Large intestine (tissue), 12 donors: ENCODE measurements at places on chromosomes 11 and 22.

DNA sequence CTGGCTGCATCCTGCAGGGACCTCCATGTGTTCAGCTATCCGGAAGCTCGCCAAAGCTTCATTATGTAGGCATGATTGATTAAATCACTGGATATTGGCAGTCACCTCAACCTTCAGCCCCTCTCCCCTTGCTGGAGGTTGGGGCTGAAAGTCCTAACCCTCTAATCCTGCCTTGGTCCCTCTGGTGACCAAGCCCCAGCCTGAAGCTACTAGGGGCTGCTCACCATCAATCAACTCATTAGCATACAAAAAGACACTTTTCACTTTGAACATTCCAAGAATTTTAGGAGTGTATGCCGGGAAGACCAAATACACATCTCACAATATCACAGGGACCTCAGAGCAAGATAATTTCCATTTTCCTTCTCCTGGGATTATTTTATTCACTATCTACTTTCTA is 38.8 kb upstream of the TPBGL start:
- DNase-seq = no peak

GRCh38 chr11:89487016-89487415 is 4.2 kb downstream of the NOX4 start:
- no peak for DNase-seq

- DNase-seq = peak; percentile 70
Observed at GRCh38 chr22:29268511-29269229, 602 bp downstream of the EWSR1 start.

DNA sequence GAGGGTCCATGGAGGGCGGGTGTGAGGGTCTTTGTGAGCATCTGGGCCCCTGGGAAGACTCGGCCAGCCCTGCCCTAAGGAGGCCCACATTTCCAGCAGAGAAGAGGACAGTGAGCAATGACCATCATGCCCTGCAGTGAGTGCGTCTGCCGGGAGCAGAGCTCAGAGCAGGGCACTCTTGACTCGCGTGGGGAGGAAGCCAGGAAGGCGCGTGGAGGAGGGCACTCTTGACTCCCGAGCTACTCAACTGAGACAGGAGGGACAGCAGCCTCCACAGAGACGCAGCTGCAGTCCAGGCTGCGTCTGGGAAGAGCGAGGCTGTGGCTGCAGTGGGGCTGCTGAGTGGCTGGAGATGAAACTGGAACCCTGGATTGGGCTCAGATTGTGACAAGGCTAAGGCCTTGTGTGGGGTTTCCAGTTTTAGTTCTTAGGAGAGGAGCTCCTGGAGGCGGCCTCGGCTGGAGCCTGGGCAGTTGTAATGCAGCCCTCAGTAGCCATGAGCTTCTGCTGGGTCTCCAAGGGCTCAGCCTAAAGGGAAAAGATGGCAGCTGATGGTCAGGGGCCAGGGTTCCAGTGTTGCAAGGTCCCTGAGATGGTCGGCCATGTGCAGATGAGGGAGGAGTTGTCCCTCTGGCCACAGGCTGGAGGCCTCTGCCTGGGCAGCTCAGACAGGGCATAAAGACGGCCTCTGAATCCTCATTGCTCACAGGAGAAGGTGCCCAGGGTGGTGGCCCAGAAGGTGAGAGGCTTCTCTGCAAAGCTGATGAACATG is 264.7 kb upstream of the B3GAT1 start:
- DNase-seq = no peak

DNA sequence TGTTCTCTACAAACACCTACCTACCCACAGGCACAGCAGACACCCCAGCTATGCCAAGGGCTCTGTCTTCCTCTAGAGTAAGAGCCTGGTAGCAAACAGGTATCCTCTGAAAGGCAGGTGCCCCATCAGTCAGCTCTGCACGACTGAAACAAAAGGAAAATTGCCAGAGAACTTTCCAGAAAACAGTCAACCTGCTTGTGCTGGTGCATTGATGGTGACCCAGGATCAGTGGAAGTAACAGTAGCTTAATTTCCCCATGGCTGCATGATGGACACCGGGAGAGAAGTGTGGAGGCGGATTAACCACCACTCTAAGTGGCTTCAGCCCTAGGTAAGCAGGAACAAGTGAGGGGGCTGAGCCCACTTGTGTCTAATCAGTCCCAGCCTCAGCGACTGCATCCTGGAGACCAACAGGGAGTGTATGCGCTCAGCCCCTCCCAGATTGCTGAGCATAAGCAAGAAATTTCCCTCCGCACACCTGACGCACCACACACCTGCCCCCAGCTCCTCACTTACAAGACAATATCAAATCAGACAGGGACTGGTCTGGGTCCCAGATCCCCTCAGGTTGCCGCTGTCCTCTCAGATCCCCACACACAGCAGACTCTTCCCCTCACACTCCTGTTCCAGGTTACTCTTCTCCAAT is 70.7 kb upstream of the IGLL5 start:
- no peak for DNase-seq

GRCh38 chr11:133785795-133786340 is 59.4 kb downstream of the SPATA19 start:
- DNase-seq = no peak

- no peak for DNase-seq
Observed at GRCh38 chr11:127622686-127623085, 622.1 kb upstream of the KIRREL3 start.

DNA sequence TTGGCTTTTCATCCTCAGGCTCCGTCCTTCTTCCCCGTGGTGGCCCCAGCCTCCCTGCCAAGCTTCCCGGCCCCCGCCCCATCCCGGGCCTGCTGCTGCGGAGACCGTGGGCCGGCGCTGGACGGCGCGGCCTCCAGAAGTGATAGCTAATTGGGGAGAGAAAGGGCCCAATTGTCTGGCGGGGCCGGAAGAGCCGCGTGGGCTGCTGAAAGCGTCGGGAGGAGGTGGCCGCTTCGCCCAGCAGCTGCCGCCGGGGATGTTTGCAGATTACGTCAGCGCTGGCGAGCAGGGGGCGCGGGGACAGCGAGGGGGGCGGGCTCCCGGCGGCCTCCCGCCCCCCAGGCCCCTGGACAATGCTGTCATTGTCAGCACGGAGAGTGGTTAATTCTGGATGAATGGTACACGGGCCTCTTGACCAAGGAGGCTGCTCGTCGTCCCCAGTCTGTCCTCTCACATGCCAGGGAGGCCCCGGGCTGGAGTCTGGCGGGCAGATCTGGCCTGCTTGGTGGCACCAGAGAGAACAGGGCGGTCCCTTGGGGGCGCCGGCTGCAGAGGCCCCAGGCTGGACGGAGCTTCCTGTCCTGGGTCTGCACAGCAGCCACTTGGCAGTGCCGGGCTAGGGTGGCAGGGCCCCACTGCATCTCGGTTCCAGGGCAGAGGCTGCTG is 1.6 kb downstream of the SMIM38 start:
- peak; percentile 74 for DNase-seq

DNA sequence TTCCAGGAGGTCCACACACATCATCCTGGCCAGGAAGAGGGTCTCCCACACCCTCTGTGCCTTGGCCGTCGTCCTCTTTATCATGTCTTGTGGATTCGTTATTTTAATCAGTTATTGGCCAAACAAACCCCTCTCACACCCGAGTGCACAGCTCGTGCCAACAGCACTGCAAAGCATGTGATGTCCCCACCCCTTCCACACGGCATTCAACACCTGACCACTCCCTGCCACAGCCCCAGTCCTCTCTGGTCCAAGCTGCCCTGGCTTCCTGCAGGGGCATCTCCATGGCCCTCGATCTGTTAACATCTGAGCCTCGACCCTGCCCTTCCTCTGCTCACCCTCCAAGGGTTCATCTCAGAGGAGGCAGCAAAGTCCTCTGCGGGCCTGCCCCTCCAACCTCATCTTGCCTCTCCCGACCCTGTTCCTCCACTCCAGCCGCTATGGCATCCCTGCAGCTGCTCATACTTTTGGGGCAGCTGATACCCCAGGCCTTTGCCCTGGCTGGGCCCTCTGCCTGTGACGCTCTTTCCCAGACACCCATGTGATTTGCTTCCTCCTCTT is 14.0 kb downstream of the MYEOV start:
- no peak for DNase-seq

GRCh38 chr22:25448435-25449051 is 115.9 kb upstream of the GRK3 start:
- DNase-seq = peak; percentile 9

- no peak for DNase-seq
Observed at GRCh38 chr22:26109686-26110315, 59.5 kb upstream of the SEZ6L start.

GRCh38 chr11:46604796-46605195 is 11.0 kb upstream of the AMBRA1 start:
- DNase-seq = no peak

- no peak for DNase-seq
Observed at GRCh38 chr11:116589402-116589801, 183.4 kb downstream of the BUD13 start.

DNA sequence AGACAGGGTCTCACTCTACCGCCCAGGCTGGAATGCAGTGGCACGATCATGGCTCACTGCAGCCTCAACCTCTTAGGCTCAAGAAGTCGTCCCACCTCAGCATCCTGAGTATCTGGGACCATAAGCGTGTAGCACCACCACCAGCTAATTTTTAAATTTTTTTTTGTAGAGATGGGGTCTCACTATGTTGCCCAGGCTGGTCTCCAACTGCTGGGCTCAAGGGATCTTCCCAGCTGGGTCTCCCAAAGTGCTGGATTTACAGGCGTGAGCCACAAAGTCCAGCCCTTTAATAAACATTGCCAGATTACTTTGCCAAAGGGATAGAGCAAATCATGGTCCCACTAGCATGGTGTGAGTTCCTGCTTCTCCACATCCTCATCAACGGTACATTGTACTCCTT is 45.6 kb downstream of the KMT5B start:
- DNase-seq = no peak

GRCh38 chr11:49151211-49151610 is 57.2 kb downstream of the FOLH1 start:
- DNase-seq = no peak

DNA sequence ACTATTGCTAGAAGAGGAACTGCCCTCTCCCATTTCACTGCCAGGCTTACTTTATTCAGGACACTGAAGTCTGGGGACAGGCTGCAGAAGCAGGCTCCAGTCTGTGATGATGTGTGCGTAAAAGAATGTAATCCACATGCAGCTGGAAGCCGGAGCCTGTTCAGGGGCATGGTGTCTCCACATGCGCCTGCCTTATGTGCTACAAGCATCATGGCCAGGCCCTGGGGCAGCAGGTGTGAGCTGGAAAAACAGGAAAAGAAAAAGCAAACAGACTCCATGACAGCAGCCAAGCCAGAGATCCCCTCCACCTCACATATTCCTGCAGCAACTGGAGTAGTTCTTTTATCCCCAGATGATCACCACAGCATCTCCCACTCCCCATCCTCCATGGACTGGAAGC is 33.4 kb downstream of the ARFGAP2 start:
- peak; percentile 52 for DNase-seq

- DNase-seq = no peak
Observed at GRCh38 chr22:17046566-17047348, 38.0 kb upstream of the IL17RA start.

DNA sequence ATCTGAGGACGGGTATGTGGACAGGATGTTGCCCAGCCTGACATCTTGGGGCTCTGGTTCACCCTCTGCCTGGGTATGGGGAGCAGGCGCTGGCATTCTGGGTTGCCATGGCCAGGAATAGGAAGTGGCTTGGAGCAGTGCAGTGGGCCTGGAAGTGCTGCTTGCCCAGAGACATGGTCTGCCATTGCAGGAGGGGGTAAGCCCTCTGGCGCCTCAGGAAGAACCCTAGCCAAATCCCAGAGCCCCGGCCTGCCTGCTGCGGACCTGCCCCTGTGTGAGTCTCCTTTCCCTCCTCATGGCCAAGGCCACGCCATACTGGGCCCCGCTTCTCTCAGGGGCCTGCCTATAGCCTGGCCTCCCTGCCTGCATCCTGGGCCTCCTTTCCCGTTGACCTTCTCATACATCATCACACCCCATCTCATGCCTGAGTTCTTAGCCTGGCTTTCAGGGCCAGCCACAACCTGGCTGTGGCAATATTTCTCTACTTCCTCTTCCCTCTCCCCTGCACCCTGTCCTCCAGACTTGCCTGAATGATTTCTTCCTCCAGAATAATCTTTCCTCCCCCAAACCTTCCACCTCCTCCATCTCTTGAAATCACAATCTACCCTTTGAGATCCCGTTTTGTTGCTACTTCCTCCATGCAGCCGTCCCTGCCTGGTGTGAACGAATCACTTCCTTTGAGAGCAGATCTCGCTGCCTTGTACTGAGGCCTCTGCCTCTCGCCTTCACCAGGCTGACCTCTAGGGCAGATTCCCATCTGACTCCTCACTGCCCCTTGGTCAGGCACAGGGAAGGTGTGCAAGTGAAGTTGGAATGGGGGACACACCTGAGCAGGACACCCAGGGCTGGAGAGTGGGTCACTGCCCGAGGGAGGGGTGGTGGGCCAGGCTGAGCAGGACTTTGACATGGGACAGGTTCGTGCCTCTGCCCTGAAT is 5.2 kb downstream of the CAPN5 start:
- peak; percentile 50 for DNase-seq

GRCh38 chr22:31843526-31843925 is 89.7 kb downstream of the DEPDC5 start:
- no peak for DNase-seq

GRCh38 chr11:135004495-135004894 is 592.5 kb upstream of the B3GAT1 start:
- no peak for DNase-seq

DNA sequence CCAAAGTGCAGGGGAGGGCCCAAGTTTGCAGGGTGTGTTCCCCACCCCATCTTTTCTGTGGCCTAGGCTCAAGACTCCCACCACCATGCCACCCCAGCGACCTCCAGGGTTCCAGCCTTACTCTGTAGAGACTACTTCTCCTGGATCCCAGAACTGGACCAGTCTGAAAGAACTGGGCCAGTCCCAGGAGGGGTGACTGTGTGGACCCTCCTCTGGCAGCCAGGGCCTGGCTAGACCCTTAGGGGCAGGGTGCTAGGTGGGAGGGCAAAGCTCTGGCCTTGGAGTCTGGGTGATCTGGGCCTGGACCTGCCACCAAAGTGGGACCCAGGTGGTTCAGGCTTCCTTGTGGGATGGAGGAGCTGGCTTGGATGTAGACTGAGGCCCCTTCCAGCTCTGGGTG is 41.8 kb upstream of the ACCSL start:
- no peak for DNase-seq

GRCh38 chr11:8732748-8733241 is 50.2 kb downstream of the RPL27A start:
- DNase-seq = no peak

DNA sequence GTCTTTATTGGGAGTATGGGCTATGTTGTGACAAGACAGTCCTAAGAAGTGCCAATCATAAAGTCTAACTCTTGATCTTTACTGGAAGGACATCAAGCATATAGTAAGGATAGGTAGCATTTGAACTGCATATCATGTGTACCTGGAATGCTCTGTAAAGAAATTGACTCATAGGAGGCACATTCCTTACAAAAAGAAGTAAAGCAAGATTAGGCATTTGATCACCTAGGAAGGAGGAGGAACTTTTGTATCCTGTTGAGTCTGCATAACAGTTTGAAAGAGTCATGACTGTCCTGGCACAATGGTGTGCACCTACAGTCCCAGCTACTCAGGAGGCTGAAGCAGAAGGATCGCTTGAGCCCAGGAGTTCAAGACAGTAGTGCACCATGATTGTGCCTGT is 42.2 kb upstream of the DNAJB7 start:
- DNase-seq = no peak
